ENCODE measurements at places on chromosomes 11 and 22. TPM values are rescaled to one million over a fixed set of nuclear protein-coding genes. Genes with fewer than 3 reads are reported as not detected.
A peak's percentile ranks its signal among the peaks of the same experiment; 100 is the strongest.

GRCh38 chr11:122697636-122698167 lies 42.2 kb downstream of the UBASH3B start:
- no peak overlapping the region for H3K4me3 ChIP-seq
- H3K36me3 ChIP-seq: peaks cover 4% of the 10 kb centered on the region
- no peak overlapping the region for H3K27ac ChIP-seq
- DNase-seq: no peak

GRCh38 chr11:120137611-120138521 lies at the start of gene TRIM29:
TSS of gene TRIM29 (minus strand) at chr11:120138113. CDS start at chr11:120138031, 82 bp downstream.
- H3K36me3 ChIP-seq: no peaks in the 10 kb centered on the region
- H3K4me1 ChIP-seq: no peaks in the 10 kb centered on the region
- H3K27ac ChIP-seq: no peak within 1 kb of the TSS
- H3K4me3 ChIP-seq: no peak within 1 kb of the TSS
- DNase-seq: no peak

GRCh38 chr11:117882311-117882905 lies 6.0 kb upstream of the FXYD6 start:
- no peak overlapping the region for H3K27ac ChIP-seq
- DNase-seq: no peak
- H3K4me3 ChIP-seq: no peak overlapping the region
- H3K27me3 ChIP-seq: peaks cover 9% of the 10 kb centered on the region
- H3K4me1 ChIP-seq: no peaks in the 10 kb centered on the region

YAP1 gene
- total RNA-seq: 156 TPM

PRR5L gene
- 18.6 TPM for total RNA-seq

- no peak overlapping the region for H3K4me3 ChIP-seq
- H3K27ac ChIP-seq: no peak overlapping the region
- DNase-seq: no peak
These were observed 103.3 kb downstream of the SGSM3 start for GRCh38 chr22:40473703-40474102.

FIBIN gene
- 30.0 TPM for total RNA-seq

MICAL2 gene
- 109 TPM for total RNA-seq

DNA sequence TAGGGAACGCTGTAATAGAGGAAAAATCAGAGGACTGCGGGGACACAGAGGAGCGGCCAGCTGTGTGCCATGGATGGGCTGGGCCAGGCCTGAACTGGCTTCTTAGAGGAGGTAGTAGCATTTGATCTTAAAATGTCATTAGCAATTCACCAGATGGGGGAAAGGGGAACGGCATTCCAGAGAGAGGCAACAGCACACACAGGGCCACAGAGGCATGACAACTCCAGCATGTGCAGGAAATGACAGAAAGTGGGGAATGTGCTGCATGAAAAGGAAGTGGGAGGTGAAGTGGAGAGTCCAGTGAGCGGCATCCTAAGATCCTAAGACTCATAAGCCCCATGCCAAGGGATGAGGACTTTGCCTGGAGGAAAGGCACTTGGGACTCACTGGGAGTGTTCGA lies 69.0 kb downstream of the UBASH3B start:
- H3K4me1 ChIP-seq: peaks cover 51% of the 10 kb centered on the region
- no peak overlapping the region for H3K4me3 ChIP-seq
- H3K36me3 ChIP-seq: no peaks in the 10 kb centered on the region
- DNase-seq: peak; percentile 30
- peak overlapping the region; percentile 85 for H3K27ac ChIP-seq

- H3K4me3 ChIP-seq: no peak overlapping the region
- no peaks in the 10 kb centered on the region for H3K4me1 ChIP-seq
- DNase-seq: no peak
- no peaks in the 10 kb centered on the region for H3K36me3 ChIP-seq
These were observed 198.8 kb downstream of the BARX2 start for GRCh38 chr11:129574431-129574830.

FGF19 gene
- total RNA-seq: not detected
